CMK (cell line): ENCODE measurements at places on chromosomes 6 and 20.

DNA sequence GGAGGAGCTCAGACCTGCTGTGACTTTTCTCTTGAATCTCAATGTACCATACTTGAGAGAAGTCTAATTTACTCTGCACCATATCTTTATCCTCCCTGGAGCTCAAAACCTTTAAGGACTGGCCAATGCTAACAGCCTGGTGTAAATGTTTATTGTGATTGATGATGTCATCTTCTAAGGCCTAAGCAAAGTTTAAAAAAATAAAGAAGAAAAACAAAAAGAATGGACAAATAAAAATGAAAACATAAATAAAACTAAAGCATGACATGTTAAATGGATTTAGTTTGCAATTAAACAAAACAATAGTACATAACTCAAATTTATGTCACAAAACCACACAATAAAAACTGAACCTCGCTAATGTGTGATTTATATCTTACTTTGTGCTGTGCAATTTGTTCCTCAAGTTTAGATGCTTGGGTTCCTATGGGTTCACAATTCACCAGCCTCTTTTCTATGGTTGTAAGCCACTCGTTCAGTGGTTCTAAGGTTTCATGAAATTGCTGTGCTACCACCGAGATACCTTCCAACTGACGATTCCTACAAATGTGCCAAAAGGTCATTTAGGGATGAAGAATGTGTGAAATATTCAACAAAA is 113.0 kb downstream of the DST start:
- DNase-seq = no peak

- no peak for DNase-seq
These were observed 87.0 kb downstream of the PPP1R3G start for GRCh38 chr6:5172041-5172653.

DNA sequence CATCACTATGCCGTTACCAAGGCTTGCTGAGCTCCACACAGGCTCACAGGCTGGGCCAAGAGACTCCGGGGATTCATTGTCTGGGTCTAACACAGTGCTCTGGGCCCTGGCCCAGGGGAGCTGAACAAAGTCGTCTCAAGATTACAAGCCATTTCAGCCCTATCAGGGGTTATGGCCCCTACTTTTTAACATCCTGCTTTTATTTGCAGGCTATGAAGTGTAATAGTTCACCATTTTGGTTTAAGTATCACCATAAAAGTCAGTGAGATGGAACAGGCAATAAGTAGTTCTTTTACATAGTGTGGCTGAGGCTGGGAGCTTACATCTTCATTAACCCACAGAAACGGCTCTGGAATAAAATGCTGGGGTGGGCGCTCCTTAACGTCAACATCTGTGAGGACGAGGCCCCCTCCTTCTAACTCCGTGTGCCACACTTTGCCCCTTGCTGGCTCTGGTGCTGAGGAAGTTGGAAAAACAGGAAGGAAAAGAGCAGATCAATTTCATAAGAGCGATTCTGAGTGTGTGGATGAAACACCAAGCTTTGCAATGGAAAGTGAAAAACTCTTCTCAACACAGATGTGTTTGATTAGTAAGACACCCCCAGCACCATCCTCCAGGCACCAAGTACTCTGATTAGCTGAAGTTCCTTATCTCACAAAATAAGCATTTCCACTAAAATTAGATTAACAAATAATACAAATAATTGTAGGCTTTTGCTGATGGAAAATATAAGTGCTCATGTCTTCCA is 447.3 kb downstream of the MAFB start:
- DNase-seq = no peak

- DNase-seq = no peak
These were observed 138.2 kb downstream of the UNC5CL start for GRCh38 chr6:40900791-40901190.

DNA sequence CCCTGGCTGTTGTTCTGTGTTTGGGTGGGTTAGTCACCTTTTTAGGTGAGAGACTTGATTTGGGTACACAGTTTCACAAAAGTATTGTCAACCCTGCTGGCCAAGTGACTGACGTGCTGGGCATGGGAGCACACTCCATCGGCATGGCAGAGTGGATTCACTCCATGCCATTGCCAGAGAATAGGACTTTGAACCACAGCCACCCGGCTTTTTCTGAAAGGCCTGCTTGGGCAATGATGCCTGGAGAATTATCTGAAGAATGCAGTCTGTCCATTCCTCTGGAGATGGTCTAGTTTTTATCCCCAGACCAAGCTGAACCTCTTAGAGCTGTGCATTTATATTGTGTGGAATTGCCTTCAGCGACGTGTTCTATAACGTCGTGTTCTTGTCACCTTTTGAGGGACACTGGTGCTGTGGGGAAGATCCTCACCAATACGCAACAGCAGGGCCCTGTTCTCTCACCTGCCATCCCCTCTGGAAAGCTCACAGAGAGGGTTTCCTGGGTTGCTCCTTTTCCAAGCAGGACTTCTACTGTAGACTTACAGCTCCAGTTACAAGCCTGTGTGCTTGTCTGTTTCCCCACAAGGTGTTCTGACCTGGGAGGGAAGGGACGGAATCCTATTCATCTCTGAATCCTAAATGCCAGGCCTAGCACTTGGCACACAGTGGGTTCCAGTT is 183.4 kb upstream of the AKAP12 start:
- no peak for DNase-seq

- no peak for DNase-seq
These were observed 78.2 kb upstream of the ARID1B start for GRCh38 chr6:156699017-156699421.

GRCh38 chr6:146905181-146905704 is 299.0 kb upstream of the STXBP5 start:
- DNase-seq = no peak

DNA sequence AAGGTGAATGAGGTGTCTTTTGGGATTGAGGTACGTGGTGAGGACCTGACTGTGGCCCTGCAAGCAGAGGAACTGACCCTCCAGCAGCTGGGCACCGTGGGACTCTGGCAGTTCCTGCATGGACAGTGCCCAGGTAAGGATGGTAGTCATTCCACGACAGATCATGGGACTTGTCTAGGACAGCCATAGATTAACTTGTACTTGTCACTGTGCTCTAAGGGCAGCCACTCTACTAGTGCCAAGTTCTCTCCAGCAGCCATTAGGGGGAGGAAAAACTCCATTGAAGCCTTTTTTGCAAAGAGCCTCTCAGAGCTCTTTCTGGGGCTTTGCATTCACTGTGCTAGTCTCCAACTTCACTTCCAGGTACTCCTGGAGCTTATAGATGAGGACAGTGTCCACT is 20.4 kb downstream of the TAF11 start:
- DNase-seq = no peak

DNA sequence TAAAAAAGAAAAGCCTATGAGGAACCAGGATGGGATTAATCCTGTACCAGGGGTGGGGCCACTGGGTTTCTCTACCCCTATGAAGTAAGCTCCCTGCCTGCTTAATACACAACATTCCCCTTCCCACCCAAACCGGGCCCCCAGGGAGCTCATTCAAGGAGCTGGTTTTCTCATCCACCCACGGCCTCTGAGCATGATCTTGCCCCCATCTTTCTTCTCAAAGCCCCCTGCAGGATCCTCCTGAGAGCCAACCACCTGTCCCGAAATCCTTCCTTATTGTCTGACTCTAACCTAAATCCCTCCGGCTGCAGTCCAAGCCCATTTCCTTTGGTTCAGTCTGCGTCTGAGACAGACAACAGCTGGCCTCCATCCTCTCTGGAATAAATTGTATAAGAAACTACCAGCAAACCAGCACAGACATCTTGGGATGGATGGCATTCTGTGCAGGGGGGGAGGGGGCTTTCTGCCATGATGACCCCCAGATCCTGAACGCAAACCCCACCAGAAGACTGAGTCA is 21.0 kb downstream of the KCNK5 start:
- no peak for DNase-seq

- no peak for DNase-seq
These were observed 105.0 kb upstream of the MAP3K7 start for GRCh38 chr6:90691823-90692222.

DNA sequence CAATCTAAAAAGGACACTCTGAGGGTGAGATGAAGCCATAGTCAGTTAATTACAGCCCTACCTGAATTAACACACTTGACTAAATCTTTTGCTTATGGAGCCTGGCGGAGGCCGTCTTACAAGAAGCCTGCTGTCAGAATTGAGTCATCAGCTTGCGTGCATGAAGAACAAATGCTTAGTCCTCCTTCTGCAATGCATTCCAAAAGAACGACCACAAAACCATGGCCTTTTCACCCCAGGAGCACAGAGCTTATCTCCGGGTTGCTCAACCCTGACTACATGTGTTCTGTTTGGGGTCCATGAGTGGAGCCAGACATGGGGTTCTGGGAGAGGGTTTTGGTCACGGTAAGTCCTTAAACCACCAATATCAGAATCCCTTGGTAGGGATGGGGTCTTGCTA is 318.1 kb downstream of the CLIC5 start:
- no peak for DNase-seq

GRCh38 chr6:170448751-170449630 is 104.1 kb downstream of the PSMB1 start:
- no peak for DNase-seq

GRCh38 chr6:33620158-33620855 is 815 bp upstream of the ITPR3 start:
- DNase-seq = no peak

- no peak for DNase-seq
These were observed 191.3 kb upstream of the PROKR2 start for GRCh38 chr20:5508044-5508443.

GRCh38 chr6:106063448-106063850 is 22.7 kb upstream of the PRDM1 start:
- no peak for DNase-seq
